Gastroesophageal sphincter (tissue), 4 donors: ENCODE measurements at places on chromosomes 3 and 15. TPM values are rescaled to one million over a fixed set of nuclear protein-coding genes. Genes with fewer than 3 reads are reported as not detected.

DNA sequence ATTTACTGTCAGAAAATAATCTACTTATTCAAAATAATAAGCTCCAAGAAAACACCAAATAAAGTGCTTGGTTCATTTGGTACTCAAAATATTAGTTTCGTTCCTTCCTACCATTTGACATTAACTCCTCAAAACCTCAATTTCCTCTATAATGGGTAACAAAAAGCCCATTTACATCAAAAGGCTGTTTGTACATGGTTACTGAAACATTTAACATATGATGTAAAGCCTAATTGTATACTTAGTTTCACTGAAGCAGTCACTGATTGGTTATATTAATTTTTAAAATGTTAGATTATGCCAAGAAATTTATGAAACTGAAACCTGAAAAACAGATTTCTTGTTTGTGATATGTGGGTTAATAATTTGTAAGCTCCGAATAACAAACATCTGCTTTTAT lies 14.7 kb downstream of the XRN1 start:
- no peak for ATAC-seq

- ATAC-seq, result no peak
Measured at GRCh38 chr3:55607844-55608243, 120.7 kb upstream of the WNT5A start.

DNA sequence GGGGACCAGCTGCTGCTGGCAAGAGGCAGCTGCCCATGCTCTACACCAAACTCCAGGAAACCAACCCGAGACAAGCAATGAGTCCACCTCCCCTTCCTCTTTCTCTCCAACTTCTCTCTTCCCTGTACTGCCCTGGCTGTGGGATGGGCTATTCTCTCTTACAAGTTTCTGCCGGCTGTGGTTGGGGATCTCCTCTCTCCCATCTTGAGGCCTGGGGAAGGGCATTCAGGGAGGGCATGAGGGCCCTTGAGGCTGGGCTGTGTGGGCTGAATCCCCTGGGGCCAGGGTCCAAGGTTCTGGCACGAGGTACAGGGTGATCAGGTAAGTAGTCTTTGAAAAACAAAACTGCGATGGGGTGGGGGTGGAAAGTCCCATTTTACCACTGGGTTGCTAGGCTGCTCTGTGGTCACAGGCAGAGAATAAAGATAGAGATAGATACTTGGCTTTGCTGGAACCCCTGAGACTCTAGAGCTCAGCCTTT lies 32.3 kb upstream of the CTSH start:
- no peak for ATAC-seq

The RTP1 gene
- total RNA-seq, result not detected

GRCh38 chr3:148737104-148737530 lies 39.4 kb downstream of the AGTR1 start:
- ATAC-seq, result no peak

The C3orf85 gene
- not detected for total RNA-seq

- peak; percentile 61 for ATAC-seq
Measured at GRCh38 chr3:112132975-112133448, at the start of gene GCSAM. TSS of gene GCSAM (minus strand) at chr3:112133248. CDS start at chr3:112133120, 128 bp downstream.

DNA sequence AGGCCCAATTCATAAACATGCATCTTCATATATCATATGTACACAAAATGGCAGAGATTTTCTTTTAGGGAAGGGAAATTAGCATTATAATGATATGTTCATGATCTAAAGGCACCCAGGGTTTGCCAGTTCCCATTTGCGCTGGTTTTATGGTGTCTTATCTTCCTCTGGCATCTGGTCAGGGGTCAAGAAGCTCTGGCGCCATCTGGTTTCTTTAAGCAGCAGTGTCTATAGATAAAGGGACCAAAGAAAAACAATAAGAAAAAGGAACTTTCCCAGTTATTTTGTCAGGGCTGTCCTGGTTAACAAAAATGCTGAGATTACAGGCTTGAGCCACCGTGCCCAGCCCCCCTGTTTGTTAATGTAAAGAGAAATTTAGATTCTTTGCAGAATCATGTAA lies 3.3 kb upstream of the DCP1A start:
- ATAC-seq, result no peak

The TM4SF18 gene
- 6.1 TPM for total RNA-seq

DNA sequence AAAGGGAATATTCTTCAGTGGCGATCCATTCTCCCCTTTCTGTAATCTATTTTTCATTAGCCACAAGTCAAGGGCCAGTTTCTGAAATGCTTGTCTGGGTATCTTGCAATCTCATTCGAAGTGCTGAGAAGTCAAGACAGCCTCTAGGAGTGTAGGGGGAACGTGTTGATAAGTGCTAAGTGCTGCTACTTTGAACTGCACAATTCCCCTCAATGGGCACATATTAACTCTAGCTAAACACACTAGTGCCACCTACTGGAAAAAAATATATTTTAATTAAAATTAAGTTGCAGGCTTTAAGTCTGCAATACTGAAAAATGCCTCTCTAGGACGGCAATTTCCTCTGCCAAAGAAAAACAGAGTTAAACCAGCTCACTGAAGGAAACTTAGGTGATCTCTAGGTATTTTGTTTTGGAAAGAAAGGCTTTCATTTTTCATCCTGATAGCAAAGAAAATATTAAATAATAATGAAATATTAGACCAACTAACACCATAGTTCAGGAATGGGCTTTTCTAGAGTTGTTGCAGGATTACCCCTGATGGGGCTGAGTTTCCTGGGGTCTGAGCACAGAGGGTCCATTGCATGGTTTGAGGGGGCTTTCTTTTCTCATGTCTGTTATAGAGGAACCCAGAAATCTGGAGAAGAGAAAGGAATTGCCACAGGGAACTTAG lies 181.9 kb upstream of the KBTBD8 start:
- peak; percentile 48 for ATAC-seq

The NUTM1 gene
- 0.12 TPM for total RNA-seq

DNA sequence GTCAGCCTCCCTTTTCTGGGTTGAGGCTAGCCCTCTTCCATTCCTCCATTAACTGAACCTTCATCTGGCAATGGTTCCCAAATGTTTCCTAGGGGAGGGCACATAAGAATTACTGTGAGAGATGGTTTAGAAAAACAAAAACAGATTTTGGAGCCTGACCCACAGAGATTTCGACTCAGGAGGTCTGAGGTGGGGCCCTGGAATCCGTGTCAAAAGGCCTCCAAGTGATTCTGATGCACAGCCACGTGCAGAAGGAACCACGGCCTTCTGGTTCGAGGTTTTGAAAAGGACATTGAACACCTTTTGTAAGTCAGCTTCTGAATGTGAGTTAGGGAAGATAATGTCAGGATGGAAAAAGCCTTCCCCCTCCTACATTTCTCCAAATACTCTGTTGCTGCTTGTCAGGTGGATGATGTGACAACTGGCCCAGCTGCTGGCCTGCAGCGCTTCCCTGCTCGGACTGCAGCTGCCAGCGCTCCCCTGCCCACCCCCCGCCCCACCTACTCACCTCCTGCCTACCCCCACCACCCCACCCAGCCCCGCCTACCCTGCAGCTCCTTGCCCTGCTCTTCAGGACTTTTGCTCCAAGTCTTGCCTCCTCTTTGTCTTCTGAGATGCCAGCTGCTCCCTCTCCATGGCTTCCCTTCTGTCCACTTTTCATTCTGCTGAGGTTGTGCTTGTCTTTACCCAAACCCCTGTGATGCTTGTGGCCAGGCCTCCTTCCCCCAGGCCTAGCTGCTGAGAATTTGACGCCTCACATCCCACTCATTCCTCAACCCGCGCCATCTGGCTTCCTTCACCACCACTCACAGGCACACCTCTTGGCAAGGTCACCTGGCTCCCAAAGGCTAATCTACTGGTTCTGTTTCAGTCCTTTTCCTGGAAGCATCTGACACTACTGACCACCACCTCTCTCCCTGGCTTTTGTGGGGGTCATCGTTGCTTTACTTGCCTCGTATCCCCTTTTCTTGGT lies 6.6 kb downstream of the EHD4 start:
- ATAC-seq, result no peak

The MYRIP gene
- 3.8 TPM for total RNA-seq

The SKOR1 gene
- total RNA-seq, result 0.67 TPM

DNA sequence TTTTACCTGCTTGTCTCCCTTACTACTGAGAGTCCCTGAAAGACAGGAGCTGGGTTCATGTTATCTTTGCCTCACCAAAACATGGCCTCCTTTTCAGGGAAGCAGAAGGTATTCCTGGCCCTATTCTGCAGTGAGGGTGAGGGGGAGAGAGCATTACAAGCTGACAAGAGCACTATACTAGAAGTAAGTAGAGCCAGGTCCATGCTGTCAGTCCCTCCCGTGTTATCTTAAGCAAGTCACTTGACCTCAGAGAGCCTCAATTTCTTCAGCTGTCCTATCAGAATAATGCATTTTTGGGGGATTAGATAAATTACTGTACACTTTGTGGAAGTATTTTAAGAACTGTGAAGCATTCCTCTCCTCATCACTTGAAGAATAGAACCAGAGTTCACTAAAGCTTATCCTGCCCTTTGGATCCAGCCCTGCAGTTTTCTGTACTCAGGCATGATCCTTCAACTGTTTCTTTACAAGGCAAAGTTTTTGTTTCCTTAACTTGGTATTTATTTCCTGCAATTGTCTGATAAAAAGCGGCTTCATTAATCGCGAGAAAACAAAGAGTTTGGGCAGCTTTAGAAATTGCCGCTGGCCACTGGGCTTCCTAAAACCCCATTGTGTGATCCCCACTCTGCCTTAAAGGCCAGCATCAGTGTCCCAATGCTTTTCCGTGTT lies 213.9 kb downstream of the CDIN1 start:
- no peak for ATAC-seq

The HCLS1 gene
- total RNA-seq, result 68.1 TPM

DNA sequence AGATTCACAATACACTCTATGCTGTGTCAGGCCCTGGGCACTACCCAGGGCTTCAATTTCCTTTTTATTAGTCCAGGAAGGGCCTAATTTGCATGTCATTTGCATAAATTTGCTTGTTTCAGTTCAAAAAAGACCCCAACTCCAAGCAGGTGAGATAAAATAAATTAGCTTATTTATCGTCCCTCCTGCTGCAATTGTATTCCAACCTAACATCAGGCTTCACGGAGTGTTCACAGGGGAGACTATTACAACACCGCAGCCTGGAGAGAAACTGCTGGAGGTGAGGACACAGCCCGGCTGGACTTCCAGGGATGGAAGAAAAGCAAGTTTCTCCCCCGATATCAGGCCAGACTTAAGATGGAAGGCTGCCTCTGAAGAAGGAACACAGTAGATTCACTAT lies 62.8 kb downstream of the MEGF11 start:
- no peak for ATAC-seq

- no peak for ATAC-seq
Measured at GRCh38 chr3:189718215-189718614, 87.0 kb downstream of the TP63 start.

GRCh38 chr3:53044371-53044710 lies 1.5 kb downstream of the SFMBT1 start:
- no peak for ATAC-seq

- ATAC-seq, result no peak
Measured at GRCh38 chr15:57323806-57324589, 52.3 kb upstream of the CGNL1 start.

DNA sequence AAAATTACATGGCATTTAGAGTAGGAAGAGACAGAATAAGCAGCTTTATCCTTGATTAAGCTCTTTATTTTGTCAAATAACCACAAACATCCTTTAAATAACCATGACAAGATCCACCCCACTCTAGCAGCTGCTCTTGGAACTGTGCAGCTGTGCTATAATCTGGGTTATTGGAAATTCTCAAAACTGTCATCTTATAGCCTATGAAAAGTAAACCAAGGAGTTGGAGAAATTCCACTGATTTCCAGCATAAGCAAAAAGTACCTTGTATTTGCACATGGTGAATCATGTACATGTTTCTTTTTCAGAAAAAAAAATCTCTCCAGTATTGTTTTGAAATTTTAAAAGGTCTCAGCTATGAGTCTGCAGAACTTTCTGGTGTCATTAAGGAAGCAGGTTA lies 88.8 kb upstream of the ABI3BP start:
- no peak for ATAC-seq

DNA sequence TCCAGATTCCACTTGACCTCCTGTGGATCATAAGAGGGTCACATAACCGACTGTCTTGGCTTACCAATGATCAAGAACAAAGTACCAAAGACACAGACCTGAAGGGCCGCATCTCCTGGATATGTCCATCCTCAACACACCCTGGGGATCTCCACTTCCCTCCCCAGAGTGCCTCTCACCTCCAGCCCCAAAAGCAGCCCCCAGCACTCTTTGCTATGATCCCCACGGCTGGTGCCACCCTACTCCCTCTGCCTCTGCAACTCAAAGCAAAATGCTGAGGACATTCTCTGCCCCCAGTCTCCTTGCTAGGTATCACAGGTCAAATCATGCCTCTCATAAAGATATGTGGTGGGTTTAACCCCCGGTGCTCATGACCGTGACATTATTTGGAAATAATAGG lies 32.7 kb downstream of the SLCO2A1 start:
- no peak for ATAC-seq

DNA sequence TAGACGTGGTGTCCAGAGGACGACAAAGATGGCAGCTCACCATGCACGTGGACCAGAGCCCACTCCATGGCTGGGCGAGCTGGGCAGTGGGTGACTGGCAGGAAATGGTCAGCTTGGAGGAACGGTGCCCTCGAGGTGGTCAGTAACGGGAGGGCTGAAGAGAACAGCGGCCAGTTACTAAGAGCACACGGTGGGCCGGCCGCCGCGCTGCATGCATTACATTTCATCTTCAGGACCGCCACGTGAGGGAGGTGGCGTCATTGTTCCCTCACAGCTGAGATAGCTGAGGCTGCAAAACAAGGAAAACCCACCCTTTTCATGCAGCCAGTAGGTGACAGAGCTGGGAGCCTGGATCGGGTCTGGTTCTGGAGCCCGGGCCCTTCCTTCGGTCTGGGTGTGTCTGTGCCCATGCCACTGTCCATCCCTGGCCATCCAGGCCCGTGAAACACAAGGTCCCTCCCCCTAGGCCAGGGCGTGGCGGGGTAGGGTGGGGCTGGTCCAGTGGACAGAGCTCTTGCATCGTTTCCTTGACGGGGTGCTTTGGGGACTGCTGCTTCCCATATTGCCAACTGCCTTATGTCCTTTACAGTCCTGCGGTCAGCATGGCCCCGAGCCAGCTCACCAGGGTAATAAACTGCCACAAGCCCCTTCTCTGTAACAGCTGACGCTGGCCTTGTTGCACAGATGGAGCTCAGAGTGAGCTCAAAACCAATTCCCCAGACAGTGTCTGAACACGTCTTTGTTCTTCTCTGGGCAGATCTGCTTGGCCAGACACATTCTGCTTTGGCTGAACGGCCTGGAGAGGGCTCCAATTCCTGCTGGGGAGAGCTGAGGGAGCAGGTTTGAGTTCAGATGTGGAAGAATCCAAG lies 51.8 kb downstream of the RGMA start:
- ATAC-seq, result peak; percentile 67

- no peak for ATAC-seq
Measured at GRCh38 chr15:44666210-44667038, 3.0 kb upstream of the SPG11 start.

DNA sequence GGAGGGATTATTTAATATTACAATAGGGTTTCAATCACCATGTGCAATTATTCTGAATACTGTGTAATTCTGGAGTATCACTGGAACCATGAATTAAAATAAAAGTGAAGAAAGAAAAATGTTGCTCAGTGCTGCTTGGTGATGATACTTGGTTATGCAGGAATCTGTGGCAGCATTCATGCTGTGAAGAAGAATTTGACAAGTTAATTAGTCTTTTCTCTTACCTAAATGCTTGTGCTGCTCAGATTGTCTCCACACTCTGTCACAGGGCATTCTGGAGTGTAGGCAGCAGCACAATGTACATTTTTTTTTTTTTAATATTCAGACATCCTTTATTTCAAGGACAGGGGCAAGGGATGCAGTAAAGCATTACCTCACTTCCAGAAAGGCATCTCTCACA lies 749.3 kb upstream of the CADM2 start:
- no peak for ATAC-seq

The HTR3E gene
- total RNA-seq, result not detected

The TGM5 gene
- 0.58 TPM for total RNA-seq
